ENCODE measurements at places on chromosomes 2 and 18.

DNA sequence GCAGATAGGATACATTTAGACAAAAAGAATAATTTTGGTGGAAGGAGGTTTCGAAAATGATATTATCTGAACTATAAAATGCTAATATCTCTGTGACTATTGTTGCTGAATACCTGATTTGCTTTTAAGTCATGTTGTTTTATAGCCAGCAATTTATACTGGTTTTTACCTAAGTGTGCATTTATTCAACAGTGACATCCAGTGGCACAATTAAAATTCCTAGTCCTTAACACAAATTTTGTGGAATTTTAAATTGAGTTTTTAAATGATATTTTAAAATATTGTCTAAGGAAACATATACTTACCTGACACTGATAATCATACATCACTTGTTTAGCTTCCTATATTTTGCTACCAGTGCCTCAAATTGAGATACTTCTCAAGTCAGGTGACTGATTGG lies 144.8 kb downstream of the ARHGAP28 start:
- no peak for DNase-seq

DNA sequence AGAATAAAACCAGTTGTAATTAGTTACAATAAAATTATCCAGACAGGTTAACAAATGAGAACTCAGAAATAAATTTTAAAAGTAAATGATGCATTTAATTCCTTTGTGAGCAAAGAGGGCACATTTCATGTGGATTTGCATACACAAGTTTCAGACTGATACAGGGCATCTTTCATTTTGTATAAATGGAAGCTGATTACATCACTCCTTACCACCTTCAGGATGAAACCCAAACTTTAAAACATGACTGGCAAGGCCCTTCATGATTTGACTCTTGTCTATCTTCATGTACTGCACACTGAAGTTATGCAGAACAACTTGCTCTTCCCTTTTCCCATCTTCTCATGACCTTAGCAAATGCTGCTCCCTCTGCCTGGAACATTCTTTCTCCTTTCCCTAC lies 26.9 kb downstream of the EFEMP1 start:
- no peak for DNase-seq

- no peak for DNase-seq
Observed at GRCh38 chr2:142041996-142042395, 88.8 kb downstream of the LRP1B start.

GRCh38 chr2:176188774-176189680 lies 559 bp downstream of the HOXD1 start:
- no peak for DNase-seq

GRCh38 chr2:178152033-178152432 lies 39.8 kb downstream of the RBM45 start:
- no peak for DNase-seq

DNA sequence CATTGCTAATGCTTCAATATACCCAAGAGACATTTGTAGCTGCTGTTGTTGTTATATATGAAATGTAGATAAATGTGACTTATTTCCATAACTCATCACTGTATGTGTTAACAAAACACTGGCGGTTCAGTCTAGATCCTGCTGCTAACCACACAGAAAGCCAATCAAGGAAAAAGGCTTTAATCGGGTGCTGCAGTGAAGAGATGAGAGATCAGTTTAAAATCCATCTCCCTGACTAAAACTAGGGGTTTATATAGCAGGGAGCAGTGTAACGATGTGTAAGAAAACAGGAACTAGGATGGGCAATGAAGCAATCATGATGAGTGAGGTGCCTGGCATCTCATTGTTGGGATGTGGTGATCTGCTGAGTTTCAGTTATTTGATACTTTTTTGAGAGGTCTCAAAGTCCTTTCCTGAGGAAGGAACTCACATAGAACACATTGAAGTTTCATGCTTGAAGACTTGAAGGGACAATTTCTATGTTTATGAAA lies 677.7 kb upstream of the CDH7 start:
- no peak for DNase-seq

DNA sequence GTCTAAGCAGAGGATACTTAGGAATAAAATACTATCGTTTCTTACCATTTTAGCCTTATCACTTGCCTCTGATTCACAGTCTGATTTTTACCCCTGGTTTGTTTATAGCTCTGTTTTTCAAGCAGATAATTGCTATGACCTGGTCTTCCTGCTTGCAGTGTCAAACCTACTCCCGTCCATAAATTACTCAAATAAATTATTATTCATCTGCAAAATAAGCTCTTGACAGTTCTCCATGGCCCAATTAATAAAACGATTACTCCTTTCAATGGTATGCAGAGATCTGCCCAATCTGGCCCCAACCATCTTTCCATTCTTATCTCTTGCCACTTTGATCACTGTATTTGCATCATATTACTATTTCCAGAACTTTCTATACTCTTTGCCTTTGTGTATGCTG lies 354.0 kb downstream of the CCDC85A start:
- no peak for DNase-seq

DNA sequence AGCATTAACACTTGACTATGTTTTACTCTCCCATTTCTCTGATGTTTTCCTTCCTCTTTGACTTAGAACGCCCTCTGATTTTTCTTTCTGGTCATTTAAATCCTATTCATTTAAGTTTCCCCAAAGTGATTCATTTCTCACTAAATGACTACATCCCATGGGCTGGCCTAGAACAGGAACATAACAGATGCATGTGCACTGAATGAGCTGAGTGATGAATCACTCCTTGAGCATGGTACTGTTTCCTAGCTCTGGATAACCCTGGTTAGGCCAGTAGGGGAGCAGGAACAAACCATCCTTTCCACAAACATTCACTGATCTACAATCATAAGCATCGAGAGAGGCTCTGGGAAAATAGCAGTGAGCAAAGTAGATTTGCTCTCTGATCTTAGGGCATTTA lies 221.9 kb upstream of the SETBP1 start:
- DNase-seq = no peak
